ENCODE measurements at places on chromosomes 1 and 21. TPM values are rescaled to one million over a fixed set of nuclear protein-coding genes. Genes with fewer than 3 reads are reported as not detected.

ARHGEF16 gene
- total RNA-seq = 0.11 TPM

CHAF1B gene
- 4.1 TPM for total RNA-seq

IFI44 gene
- 34.0 TPM for total RNA-seq

RBM11 gene
- total RNA-seq = 0.13 TPM

DIO1 gene
- not detected for total RNA-seq

NTRK1 gene
- total RNA-seq = not detected

VSIG8 gene
- total RNA-seq = not detected

C1orf87 gene
- not detected for total RNA-seq

PTCH2 gene
- total RNA-seq = 0.13 TPM

PTTG1IP gene
- total RNA-seq = 631 TPM

SLC30A1 gene
- 65.8 TPM for total RNA-seq

COL16A1 gene
- total RNA-seq = 101 TPM

Data from articular chondrocyte of knee joint (primary cell).